ENCODE measurements at places on chromosomes 2 and 18.

DNA sequence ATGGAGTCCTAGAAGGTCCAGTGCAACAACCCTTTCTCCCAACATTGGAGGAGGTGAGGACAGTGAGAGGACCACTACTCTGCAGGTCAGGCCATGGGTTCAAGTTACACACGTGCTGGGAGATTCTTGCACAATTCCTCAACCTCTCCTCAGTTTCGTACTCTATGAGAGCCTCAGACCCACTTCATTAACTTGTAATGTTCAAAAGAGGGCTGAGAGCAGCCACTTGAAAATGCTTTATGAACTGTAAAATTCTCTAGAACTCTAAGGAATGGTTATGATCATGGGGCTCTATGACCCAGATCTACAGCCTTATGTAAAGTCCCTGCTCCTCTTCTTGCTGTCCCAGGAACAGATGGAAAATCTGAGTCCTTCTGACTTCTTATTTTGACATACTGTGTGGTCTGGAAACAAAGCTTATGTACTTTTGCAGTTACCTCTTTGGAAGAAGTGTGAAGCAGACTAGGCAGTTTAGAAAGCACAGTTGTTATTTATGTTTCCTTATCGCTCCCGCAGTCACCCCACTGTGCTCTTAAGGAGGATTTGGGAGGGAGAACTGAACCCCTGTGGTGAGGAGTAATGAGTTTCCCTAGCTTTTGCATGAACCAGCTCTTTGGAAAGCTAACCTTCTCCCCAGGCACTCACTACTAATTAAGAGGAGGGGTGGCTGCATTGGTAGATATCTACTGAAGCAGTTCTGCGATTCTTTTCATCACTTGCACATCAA lies 296.6 kb downstream of the LRRTM1 start:
- no peak for DNase-seq

- DNase-seq: no peak
Observed at GRCh38 chr2:6103372-6103771, 411.2 kb downstream of the SOX11 start.

DNA sequence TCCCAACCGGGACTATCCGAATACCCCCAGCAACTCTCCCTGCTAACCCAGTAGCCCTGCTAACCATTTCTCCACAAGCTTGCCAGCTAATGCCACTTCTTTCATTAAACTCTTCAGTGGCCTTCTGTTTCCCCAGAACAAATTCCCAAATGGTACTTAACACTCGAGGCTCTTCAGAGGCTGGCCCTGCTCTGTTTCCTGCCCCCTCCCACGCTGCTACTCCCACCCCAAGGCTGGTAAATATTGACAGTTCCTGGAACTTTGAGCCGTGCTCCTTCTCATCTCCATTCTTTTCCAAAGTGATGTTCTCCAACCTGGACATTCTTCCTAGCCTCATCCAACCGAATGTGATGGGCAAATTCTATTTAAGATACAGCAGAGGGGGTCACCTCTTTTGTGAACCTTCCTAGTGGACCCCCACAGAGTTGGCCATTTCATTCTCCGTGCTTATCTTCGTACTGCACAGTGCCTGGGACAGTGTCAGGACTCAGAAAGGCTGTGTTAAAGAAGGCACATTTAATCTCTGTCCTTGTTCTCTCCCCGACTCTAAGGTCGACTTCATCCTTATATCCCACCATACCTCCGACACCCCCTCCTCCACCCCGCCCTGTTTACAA lies 3.2 kb upstream of the KIDINS220 start:
- DNase-seq: no peak

DNA sequence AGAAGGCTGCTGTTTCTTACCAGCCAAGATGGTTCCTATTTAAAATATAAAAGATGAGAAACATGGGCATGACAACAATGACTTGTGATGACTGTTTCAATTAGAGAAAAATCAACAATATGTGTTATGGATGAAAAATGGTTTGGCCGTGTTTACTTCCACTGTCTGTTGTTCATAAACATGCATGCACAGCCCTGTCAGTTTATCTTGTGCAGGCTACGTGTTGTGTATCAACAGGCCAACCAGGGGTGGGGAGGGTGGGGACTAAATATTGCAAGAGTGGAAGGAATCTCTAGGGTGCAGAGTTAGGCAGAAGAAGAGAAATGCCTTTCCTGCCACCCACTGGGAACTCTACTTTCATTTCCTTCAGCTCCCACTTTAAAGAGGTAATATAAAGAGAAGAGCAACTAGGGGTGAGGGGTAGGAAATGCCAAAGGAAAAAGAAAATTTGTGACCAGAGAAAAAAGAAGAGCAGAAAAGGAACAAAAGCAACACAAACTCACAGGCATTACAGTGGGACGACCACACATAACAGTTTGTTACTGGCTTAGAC lies 116.8 kb upstream of the MEIS1 start:
- no peak for DNase-seq

GRCh38 chr2:9392898-9393765 lies 30.2 kb downstream of the ITGB1BP1 start:
- peak; percentile 87 for DNase-seq

DNA sequence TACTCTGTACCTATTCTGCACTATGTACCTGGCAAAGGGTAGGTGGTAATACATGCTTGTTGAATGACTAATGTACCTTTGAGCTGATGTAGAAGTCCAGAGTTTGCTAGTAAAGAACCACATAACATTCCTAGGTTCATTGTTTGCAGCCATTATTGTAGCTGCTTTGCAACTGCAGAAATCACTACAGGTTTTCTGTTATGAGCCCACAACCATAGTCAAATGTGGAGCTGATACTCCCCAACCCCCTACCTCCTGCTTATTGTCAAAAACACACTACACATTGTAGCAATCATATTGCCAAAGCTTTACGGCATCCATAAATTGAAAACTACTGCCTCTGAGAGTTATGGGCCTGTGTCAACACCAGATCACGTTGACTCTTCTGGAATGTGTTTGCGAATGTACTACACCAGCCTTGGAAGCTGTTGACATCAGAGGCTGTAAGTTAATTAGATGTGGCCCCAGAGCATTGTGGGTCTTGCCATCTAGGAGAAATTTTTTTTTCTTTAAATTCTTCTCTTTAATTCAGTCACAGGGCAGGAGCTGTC lies 187.0 kb downstream of the AGPS start:
- no peak for DNase-seq
